ENCODE measurements at places on chromosomes 11 and 22. TPM values are rescaled to one million over a fixed set of nuclear protein-coding genes. Genes with fewer than 3 reads are reported as not detected.
A peak's percentile ranks its signal among the peaks of the same experiment; 100 is the strongest.

The SMC1B gene
- not detected for total RNA-seq

The HSCB gene
- 21.0 TPM for total RNA-seq

GRCh38 chr11:77401486-77402217 is 72.2 kb downstream of the PAK1 start:
- no peak for DNase-seq

DNA sequence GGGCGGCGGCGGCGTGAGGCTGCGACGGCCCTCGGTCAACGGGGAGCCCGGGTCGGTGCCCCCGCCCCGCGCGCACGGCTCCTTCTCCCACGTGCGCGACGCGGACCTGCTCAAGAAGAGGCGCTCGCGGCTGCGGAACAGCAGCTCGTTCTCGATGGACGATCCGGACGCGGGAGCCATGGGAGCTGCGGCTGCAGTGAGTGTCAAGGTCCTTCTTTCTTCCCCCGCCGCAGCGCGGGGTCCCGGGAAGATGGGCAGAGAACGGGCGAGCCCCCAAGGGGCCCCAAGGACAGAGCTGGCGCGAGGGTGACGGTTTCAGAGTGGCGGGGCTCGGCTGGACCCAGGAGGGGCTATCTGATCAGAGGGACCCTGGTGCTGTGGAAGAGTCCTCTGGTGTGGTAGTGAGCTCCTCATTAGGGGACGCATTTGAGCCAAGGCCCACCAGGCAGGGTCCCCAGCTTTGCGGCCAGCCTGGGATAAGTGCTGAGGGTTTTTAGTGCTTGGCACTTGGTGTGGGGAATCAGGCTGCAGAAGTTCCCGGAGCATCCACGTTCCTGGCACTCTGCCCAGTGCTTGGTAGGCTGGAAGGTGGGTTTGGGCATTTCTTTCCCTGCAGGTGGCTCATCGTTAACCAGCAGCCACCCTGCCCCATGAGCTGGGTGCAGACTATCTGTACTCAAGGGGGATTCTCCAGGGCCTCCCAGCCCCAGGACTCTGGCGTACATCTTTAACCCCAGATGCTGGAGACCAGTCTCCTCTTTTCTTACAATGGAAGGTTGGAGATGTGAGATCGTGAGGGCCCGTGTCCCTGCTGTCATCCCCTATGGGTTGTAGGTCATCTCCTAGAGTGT is 9.8 kb downstream of the EHBP1L1 start:
- no peak for DNase-seq

DNA sequence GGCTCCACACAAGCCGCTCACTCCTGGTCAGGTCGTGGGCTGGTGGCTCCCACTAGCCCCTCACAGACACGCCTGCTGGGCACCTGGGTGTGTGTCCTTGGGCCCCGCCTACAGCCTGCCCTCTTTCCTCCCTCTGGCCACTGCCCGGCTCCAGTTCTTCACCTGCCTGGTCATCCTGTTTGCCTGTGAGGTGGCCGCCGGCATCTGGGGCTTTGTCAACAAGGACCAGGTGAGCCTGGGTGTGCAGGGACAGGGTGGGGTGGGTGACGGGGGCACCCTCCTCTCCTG is 5.8 kb upstream of the TSSC4 start:
- DNase-seq: no peak

DNA sequence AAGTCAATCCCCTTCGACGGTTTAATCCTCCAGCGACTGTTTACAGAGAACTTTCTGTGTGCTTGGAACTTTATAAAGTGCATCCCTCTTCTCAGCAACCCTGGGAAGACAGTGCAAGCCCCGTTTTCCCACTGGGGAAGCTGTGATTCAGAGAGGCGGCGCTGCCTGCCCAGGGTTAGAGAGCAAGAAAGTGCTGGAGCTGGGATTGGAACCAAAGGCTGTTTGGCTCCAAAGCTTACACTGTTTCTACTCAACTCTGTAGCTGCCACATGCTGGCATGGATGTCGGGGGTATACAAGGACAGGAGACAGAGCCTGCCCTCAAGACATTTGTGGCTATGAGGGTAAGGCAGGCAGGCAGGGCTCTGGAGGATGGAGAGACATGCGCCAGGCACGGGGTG is 13.0 kb downstream of the FBLN1 start:
- no peak for DNase-seq

GRCh38 chr11:90585491-90585890 is 362.6 kb upstream of the CHORDC1 start:
- DNase-seq: no peak

- no peak for DNase-seq
Measured at GRCh38 chr11:72146625-72147024, 11.1 kb downstream of the FOLR3 start.

DNA sequence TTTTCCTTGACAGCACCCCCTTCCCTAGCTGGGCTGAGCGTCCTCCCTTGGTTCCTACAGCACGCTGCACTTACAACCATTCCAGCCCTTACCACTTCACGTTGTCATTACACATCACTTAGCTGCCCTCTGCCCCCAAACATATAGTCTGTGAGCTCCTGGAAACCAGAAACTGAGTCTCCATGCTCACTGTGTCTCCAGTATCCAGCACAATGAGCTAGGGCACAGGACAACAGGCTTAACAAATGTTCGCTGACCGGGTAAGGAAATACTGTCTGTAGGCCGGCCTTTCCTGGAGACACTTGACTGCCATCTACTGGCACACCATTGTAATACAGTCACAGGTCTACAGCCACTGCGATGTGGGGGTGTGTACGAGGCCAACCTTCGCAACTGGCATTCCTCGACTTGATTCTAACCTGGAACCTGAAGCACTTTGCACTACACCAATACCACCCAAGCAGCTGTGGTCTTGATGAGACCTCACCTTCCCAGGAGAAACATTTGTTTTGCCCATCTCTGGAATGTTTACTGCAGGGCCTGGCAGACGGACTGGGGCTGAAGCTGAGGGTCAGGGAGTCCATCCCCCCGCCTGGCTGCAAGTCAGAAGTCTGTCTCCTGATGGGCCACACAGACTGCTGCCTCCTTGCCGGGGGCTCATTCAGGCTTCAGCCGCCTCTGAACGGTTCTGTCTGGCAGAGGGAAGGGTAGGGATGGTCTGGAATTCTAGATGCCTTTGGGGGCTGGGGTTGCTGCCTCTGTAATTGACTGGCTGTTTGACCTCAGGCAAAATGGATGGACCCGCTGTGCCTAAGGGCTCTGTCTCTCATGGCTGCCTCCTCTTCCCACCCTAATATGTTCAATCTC is 72.0 kb downstream of the SYN3 start:
- peak; percentile 50 for DNase-seq

- no peak for DNase-seq
Measured at GRCh38 chr22:38080474-38080849, 3.5 kb downstream of the SLC16A8 start.
